ENCODE measurements at places on chromosomes 4 and X. TPM values are rescaled to one million over a fixed set of nuclear protein-coding genes. Genes with fewer than 3 reads are reported as not detected.

Gene PF4V1
- not detected for total RNA-seq

Gene GPC3
- total RNA-seq = not detected

Gene F8
- 15.2 TPM for total RNA-seq

Gene SMARCA1
- total RNA-seq = 92.6 TPM

- H3K27ac ChIP-seq = no peak overlapping the region
- H3K36me3 ChIP-seq = no peaks in the 10 kb centered on the region
- no peak overlapping the region for H3K4me3 ChIP-seq
- no peaks in the 10 kb centered on the region for H3K4me1 ChIP-seq
These were observed 145.2 kb downstream of the CORIN start for GRCh38 chr4:47692691-47693090.

Data from PC-9 (cell line).